ENCODE measurements at places on chromosomes 3 and 15.

DNA sequence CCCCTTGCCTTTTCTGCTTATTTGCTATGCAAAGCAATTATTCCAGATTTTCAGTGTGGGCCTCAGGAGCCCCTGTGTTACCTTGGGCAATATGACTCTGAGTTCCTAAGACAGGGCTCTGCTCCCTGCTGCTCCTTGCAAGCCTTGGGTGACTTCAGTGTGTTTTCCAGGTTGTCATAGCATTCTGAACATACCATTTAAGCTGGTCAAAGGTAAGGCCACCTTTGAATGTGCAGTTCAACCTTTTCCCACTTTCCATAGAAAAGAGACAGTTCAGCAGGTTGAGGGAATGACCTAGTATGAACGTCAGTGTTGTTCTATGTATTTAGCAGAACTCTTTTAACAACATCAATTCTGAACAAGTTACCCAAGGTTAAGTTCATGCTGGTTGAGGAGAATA lies 302.2 kb downstream of the PTPRG start:
- no peak for DNase-seq

DNA sequence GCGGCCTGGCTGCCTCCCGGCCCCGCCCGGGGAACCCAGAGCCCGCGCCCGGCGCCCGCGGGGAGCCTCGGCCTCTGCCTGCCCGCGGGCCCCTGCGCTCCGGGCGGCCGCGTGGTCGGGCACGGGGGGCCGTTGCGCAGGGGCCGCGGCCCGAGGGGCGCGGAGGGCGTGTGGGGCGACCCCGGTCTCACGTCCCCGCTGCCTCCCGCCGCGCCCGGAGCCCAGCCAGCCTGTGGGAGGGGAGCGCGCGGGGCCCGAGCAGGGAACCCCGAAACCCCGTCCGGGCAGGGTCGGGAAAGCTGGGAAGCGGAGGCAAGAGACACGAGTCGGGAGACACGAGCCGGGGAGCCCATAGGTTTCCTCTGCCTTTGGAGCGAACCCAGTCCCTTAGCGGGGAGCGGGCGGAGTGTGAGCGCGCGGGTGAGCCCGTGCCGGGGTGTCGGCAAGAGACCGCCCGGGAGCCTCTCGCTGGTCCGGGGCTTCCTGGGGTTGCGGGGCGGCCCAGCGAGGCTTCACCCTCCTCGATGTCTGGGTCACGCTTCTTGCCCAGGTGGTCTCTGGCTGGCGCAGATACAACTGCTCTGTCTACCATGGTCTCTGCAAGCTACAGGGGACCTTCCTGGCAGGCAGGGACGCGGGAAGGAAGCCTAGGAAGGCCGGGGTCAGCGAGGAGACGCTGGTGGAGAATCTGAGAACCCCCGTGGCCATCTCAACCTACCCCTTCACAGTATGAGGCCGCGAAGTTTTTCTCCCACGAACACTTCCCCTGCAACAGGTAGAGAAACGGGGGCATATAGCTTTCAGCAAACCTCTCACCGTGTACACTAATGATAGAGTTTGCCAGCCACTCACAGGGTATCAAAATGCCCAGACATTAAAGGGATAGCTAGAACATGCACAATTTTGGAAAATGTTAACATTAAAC lies 586 bp downstream of the LRRK1 start:
- DNase-seq: no peak

GRCh38 chr15:22944651-22945050 lies 35.5 kb downstream of the CYFIP1 start:
- no peak for DNase-seq

DNA sequence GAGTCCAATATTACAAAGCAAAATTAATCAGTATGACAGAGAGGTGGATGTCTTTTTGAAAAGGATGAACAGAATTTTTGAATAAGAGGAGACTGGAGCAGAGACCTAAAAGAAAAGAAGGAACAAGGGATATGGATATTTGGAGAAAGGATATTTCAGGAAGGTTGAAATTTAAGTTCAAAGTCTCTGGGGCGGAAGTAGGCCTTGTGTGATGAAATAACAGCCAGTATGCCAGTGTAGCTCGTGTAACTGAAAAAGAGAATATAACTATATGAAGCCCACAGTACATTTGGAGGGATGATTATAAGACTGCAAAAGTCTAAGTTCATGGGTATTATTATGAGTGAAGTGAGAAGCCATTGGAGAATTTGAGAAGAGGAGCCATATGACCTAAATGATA lies 766.7 kb downstream of the GBE1 start:
- no peak for DNase-seq

DNA sequence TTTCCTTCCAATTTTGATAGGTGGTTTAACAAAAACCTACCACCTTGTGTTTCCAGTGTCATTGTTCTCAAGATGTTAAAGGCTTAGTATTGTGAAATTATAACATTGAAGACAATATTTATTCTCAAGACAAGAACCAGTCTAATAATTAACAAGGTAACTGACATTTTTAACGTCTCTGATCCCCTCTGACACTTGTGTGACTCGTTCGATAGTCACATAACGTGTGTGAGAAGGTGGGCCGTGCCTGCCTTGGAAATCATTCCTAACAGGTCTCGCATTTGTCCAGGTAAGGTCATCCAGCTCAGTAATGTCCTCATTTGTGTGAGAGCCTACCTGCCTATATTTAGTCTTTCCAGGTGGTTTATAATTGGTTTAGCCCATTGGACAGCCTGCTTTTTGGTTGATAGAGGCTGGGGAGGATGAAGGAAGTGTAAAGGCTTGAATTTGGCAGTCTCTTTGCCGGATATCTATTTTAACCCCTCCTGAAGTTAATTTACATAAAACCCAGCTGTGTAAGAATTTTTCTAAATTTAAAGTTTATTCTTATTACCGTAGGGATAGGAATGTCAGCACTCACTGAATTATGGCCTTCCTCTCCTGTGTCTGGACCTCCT lies 94.4 kb downstream of the AKAP13 start:
- DNase-seq: no peak

DNA sequence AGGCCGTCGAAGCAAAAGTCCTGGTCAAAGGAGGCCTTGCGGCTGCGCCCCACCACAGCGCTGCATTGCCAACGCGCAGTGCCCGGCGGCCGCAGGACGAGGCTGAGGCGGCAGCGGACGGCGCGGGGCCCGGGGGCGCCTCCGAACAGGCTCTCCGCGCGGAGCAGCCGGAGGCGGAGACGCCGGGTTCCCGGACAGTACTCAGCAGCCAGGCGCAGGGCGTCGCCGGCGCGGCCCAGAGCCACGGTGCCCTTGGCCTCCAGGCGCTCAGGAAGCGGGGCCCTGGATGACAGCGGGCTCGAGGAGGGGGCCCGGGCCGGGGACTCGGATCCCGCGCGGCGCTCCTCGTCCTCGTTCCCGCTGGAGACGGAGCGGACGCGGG lies 1.1 kb downstream of the C2CD4B start:
- peak; percentile 49 for DNase-seq
